ENCODE measurements at places on chromosomes 12 and 14.
A peak's percentile ranks its signal among the peaks of the same experiment; 100 is the strongest.

- no peak for DNase-seq
Measured at GRCh38 chr14:105010106-105010505, 10.8 kb downstream of the CDCA4 start.

DNA sequence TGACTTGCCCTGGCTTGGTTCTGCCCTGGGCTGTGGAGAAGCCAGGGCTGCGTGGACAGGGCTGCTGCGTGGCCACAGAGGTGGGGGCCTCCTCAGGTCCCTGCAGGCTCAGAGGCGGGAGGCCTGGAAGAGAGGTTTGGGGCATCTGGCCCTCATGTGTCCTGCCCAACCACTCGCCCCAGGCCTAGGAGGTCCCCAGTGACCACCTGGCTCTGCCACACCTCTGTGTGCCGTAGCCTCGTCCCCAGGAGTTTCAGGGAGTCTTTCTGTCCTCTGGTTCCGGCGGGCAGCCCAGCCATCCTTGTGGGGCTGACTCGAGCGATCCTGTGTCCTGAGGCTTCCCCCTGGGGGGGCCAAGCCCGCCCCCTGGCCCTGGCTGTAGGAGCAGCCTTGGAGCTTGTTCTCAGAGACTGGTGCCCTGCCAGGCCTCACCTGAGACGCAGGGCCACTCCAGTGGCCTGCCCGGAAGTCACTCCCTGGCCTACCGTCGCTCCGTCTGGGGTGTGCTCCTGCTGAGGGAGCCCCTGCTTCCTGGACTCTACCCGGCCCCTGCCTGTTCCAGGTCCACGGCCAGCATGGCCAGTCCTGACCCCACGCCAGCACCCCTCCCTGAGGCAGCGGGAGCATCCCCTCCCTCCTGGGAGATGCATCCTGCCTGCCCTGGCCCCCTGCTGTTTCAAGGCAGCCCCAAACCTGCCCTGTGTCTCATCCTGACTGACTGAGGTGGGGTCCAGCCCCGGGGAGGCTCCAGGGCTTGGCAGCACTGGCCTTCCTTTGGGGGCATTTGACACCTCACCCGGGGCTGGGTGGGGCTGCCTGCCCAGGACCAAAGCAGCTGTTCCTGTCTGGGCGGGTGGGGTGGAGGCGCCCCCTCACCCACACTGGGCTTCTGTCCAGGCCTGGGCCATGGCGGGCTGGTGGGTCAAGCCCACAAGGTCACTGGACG, 13.9 kb downstream of the ASPG start:
- no peak for DNase-seq

- DNase-seq = no peak
Measured at GRCh38 chr12:25427337-25428249, 125.5 kb downstream of the LMNTD1 start.

- peak; percentile 30 for DNase-seq
Measured at GRCh38 chr12:111598637-111599452, at the start of gene ATXN2. ATXN2 (minus strand) TSS chr12:111599315; CDS start chr12:111599034, 281 bp downstream.

DNA sequence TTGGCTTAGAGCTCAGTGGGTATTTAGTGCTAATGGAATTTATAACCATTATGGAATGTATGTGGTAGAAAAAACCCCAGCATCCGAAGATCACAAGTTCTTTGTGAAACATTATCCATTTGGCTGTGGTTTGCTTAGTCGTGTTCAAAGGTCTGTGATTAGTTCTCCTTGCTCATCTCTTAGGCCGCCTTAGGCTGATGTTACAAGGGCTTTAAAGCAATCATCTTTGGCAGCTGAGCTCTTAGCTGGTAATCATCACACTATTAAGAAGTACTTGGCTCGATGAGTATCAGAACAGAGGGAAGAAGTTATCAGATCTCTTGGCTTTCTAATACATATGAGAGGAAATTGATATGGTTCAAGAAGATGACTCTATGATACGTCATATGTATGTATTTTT, 124.1 kb upstream of the E2F7 start:
- DNase-seq = no peak

DNA sequence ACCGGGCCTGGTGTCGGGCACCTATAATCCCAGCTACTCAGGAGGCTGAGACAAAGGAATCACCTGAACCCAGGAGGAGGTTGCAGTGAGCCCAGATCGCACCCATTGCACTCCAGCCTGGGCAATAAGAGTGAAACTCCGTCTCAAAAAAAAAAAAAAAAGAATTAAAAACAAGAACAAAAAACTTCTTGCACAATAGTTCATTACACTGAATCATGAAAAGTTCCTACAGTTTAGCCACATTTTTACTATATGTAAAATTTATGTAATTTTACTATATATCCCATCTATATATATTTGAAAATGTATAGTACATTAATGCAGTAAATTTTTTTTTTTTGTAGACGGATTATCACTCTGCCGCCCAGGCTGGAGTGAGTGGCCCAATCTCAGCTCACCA, 4.6 kb downstream of the ATP5F1B start:
- no peak for DNase-seq

- DNase-seq = no peak
Measured at GRCh38 chr12:109140560-109140959, 24.2 kb downstream of the ACACB start.

DNA sequence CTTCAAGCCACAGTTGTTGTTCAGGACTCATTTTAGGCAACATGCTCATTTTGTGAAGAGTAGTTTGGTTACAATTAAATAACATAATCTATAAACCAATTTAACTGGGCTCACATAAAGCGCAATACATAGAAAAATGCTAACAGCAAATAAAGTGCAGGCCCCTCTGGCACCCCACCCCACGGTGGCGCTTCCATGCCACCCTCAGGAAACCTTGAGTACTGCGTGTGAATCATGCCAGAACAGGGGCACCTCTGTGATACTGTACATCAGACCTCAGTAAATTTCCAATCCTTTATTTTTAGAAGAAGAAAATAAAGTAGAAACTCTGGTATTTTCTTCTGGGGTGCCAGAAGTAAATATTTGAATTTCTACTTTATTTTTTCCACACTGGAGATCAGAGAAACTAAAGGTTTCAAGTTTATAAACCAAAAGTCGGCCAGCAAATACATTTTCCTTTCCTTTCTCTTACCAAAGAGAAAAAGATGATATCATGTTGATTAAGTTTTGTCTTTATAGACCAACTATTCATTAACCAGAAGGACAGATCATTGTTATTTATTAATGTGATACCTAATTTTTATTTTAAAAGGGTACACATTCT, 316.8 kb downstream of the PAWR start:
- no peak for DNase-seq

DNA sequence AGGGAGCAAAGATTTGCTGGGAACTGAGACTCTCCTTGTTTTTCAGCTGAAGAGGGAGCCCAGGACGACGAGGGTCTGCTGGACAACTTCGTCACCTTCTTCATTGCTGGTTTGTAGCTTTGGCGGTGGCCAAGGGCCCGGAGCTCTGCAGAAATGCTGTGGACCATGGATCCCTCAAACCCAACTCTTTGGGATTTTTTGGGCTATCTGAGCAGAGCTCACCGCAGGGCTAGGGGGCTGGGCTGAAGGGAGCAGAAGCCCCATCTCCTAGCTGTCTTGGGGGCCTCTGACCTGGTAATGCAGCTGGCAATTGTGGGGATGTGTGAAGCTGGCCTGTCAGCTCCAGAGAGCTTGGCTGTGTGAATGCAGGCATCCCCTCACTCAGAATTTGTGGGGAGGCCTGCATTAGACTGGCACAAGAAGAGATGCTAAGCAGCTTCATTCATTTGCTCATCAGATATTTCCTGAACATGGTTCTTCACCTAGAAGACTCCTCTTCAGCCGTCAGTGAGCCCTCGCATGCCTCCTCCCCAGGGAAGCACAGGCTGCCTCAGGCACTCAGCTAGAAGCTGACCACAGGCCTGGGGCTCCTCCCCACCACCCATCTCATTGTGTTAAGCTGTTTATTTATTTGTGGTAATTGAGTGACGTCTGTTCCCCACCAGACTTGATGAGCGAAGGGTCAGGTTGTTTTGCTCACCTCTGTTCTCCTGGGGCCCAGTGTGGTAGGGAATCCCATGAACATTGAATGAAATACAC, 32.2 kb downstream of the CYP46A1 start:
- no peak for DNase-seq

DNA sequence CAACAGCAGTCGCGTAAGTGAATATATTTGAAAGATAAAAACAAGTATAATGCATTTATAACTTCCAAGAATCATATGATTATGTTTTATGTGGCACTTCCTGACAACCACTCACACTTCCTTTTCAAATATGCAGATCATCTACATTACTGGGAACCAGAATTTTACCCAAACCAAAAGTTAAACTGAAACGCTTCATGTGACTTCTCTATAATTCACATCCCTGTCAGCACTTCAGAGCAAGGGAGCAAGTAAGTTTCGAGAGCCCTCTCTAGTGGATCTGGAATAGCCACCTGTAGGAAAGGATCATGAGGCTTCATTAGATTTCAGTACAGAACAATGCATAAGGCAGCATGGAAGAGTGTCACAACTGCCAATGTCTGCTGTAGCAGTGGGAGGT, 13.7 kb upstream of the ALX1 start:
- no peak for DNase-seq

- no peak for DNase-seq
Measured at GRCh38 chr12:113347-113746, 46.8 kb downstream of the IQSEC3 start.

DNA sequence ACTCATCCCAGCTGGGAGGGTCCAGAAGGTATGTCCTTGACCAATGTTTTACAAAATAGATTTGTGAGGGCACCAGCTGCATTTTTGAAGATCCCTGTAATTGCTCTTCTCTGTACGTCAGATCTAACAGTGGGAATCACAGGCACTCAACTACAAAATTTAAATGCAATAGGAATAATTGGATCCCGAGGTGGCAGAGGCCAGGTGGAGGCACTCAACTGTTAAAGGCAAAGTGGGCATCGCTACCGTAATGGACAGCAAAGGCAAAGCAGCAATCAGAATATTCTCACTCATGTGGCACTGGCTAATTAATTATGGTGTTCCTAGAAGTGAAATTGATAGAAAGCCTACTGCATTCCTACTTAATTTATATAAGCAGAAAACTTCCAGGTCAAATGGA, 27.9 kb upstream of the PSMC1 start:
- no peak for DNase-seq

- DNase-seq = no peak
Measured at GRCh38 chr14:64208981-64209380, 85.2 kb downstream of the ESR2 start.

GRCh38 chr12:128871516-128871892, 18.2 kb downstream of the GLT1D1 start:
- no peak for DNase-seq

DNA sequence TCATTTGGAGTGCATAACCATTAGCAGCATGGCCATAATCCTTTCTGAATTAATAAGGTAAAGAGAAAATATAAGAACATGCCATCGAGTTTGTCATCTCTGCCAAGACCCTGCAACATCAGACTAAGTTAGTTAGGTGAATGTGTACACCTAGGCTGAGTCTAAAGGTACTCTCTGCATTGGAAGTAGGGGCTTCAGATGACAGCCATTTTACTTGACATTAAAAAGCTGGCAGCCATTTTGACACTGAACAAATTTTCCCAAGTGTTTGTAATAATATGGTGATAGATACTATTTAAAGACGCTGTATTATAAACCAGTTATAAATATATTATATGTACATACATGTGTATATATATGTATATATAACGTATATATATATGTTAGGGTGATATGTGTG, 79.0 kb downstream of the SUDS3 start:
- DNase-seq = no peak

- no peak for DNase-seq
Measured at GRCh38 chr14:44912041-44912869, 49.5 kb downstream of the KLHL28 start.

GRCh38 chr14:51401756-51402155, 161.7 kb downstream of the TMX1 start:
- no peak for DNase-seq

DNA sequence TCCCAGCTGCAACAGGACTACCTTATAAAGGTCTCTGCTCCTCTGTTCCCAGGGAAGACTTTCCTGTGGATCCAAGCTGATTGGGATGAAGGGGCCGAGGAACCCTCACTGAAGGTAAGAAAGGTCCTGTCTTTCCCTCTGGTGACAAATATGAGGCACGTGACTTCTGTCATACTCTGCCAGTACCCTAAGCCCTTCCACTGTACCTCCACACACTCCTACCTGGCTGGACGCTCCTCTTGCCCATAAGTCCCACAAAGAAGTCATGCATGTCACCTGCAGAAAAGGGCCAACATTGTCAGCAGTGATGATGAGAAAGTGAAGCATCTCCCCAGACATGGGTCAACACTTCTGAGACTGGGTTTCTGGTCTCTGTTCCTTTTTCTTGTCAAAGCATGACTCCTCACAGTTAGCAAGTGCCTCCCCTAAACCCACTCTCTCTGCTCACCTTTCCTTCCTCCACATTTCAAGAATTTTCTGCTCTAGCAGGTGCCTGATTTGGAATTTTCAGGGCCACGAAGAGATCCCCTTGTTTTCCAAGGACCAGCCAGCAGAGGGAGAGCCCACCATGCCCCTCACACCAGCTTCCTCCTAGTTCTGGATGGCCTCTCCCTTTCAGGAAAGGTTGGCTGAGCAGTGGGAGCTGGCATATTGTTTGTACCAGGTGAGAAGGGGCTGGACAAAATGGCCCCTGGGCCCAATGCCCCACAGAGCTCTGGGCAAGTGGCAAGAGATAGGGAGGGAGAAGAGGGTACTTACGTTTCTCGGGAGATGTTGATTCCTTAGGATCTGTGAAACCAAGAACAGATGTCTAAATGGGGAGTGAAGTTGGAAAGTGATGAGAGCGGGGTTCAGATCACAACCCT, 3.5 kb downstream of the TAC3 start:
- no peak for DNase-seq

- no peak for DNase-seq
Measured at GRCh38 chr14:93691042-93691780, 97.1 kb downstream of the PRIMA1 start.

DNA sequence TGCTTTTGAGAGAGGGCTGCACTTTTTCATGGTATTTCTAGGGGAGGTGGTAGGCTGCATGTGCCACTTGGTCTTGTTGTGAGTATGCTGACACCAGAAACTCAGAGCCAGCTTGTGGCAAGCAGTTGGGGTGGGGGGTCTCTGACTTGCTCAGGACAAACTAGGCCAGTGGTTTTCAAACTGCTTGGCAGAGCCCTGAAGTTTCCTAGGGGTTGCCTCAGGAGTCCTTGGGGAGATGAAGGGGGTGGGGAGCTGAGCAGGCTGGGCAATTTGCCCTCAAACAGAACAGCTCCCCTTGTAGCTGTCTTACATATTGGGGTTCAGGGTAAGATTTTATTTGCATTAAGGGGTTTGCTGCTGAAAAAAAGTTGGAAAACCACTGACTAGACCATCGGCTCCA, 3.9 kb downstream of the BCL2L2 start:
- DNase-seq = no peak

DNA sequence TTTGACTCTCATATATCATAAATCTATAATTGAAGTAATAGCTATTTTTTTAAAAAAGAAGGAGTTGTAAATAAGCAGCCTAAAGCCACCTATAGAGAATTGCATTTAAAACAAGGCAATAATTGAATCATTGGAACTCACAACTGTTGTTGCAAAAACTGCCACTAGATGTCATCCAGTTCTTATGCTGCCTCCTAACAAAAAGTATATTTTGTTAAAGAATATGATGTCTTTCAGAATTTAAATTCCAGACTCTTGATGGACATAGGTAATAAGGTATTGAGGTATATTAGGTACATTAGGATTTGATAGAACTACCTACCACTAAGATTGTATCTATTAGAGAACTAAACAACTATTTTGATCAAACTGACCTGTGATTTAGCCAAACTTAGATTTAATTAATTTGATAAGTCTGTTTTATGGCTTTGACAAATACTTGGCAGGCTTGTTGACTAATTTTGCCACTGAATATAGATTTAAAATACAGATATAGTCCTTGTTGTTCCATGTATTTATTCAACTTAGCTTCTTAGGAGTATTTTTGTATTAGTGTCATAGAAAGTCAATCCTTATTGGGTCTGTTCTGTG, 401.4 kb downstream of the RPL10L start:
- DNase-seq = no peak

- no peak for DNase-seq
Measured at GRCh38 chr14:65604936-65605335, 192.4 kb downstream of the FUT8 start.
